ENCODE measurements at places on chromosomes 3 and 15.

DNA sequence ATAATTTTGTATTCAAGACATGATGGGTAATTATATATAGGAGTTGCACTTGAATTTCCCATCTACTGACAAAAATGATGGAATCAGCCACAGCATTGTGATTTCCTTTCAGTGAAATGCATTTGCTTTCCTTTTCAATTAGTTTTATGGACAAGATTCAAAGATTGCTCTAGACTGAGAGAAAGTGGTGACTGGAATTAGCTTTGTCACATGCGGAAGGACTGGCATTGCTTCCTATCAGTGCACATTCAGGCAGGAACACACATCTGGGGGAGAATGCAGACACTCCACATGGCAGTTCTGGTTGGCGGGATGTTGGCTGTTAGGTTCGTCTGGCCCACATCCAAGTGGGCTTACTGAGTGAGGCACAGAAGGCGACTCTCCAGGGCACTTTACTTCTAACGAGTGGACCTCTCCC is 399.3 kb upstream of the RGMA start:
- DNase-seq, result no peak

GRCh38 chr3:42569593-42570142 is 12.1 kb downstream of the SEC22C start:
- DNase-seq, result no peak

DNA sequence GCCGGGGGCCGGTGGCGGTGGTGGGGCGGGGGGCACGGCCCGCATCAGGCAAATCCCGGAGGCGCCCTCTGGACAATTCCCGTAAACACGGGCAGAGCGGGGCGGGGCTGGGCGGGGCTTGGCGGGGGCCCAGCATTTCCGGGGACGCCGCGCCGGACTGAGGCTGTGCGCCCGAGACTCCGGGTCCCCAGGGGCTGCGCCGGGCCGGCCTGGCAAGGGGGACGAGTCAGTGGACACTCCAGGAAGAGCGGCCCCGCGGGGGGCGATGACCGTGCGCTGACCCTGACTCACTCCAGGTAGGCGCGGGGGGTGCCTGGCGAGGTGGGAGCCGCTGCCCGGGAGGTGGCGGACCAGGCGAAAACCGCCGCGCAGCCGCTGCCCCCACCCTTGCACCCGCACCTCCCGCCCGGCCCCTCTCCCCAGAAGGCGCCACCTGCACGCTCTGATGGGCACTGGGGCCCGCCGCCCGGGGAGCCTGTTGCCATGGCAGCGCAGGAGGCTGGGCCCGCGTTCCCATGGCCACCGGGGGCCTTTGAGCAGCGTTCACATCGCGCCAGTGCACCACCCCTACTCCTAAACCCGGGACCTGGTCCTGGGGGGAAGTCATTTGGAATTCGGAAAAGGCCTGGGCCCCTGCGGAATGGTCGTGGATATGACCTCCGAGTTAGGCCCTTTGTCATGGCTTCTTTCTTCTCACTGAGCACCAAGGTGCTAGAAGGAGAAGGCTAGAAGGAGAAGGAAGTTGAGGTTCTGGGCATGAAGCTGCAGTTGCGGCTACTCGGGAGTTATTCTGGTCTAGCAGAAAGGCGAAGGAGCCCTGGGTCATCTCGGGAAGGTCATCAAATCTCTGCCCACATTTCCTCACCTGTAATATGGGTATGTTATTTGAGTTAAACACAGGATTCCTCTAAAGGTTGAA is 16.1 kb upstream of the SEMA4B start:
- DNase-seq, result no peak

DNA sequence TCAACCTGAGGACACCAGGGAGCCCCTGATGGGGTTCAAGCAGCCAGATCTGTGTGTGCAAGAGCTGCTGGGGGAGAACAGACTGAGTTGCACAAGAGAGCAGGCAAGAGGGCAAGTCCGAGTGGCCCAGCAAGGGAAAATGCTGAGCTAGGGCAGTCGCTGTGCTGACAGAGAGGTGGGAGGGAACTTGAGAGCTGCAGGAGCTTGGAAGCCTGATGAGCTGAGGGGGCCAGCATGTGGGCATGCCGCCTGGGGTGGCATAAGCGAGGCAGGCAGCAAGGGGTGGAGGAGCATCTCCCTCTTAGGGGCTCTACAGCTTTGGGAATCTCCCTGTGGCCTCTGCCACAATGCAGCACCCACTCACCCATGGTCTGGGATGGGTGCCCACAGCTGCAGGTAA is 4.7 kb upstream of the CORO2B start:
- DNase-seq, result no peak

- DNase-seq, result no peak
These were observed 8.3 kb downstream of the TRA2B start for GRCh38 chr3:185929192-185930151.

- no peak for DNase-seq
These were observed 21.7 kb upstream of the EPHB3 start for GRCh38 chr3:184539801-184540435.

DNA sequence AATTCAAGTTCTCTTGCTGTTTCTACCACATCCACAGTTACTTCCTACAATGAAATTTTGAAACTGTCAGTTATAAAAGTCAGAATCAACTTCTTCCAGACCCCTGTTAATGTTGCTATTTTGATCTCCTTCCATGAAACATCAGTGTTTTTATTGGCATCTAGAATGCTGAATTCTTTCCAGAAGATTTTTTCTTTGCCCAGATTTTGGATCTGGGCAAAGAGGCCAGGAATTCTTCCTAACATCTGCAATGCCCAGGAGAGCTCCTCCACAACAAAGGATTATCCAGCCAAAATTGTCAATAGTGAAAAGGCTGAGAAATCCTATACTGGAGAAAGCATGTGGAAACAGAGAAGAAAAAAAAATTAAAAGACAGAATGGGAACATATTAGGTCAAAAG is 75.5 kb downstream of the SERPINI1 start:
- DNase-seq, result no peak

- DNase-seq, result no peak
These were observed 438.4 kb upstream of the THBS1 start for GRCh38 chr15:39142500-39142899.

DNA sequence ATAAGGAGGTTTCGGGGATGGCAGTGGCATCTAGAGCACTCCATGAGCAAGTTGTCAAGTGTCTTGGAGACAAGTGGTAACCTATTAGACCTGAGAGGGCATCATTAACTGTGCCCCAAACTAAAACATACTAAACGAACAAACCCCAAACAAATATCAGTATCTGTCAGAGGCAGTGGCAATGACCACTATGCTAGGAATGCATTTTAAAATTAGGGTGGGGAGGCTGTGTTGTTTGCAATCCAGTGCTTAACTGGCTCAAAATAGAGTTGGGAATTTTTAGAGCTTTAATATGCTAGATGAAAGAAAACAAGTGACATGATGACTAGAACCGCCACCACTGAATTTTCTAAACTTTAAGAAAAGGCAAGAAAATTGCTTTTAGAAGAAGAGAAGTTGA is 51.8 kb upstream of the TPRG1 start:
- no peak for DNase-seq

GRCh38 chr3:65246561-65246960 is 558.8 kb upstream of the ADAMTS9 start:
- DNase-seq, result no peak

GRCh38 chr3:152087153-152087552 is 181.6 kb upstream of the MBNL1 start:
- no peak for DNase-seq

GRCh38 chr3:186142393-186142932 is 33.6 kb upstream of the ETV5 start:
- DNase-seq, result no peak

DNA sequence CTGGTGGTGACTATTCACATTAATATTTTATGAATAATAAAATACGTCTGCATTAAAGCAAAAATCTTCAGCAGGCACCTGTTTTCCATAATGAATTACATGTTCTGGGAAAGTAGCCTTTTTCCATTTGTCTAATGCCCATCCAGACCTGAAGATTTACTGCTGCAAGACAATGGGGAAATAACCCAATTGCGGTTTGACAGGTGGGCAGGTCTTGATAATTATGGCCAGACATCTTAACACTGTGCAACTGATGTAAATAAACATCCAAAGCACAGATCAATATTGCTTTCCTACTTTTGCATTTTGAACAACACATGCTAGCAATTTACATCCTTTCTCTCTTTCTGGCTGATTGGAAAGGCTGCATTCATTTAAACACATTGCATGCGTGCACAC is 173.9 kb downstream of the MEIS2 start:
- DNase-seq, result no peak

DNA sequence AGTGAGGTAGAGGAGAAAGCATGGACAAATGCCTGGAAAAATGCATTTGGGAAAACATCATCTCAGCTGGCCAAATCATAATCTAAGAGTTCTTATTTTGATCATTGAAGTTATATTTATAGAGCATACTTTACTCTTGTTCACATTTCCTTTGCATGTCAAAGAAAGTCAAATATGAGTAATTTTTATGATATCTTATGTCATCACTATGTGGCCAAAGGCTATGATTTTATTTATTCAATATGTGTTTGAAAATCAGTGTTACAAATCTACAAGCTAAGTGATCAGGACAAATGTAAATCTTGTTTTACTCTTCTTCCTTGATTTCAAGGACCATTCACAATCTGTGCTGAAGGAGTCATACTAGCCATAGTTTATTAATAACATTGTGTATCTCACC is 237.2 kb upstream of the DPH6 start:
- no peak for DNase-seq

- peak; percentile 89 for DNase-seq
These were observed 15.6 kb downstream of the TMEM158 start for GRCh38 chr3:45210308-45211041.

- DNase-seq, result no peak
These were observed 152.5 kb downstream of the ADAMTS17 start for GRCh38 chr15:100189319-100189718.

DNA sequence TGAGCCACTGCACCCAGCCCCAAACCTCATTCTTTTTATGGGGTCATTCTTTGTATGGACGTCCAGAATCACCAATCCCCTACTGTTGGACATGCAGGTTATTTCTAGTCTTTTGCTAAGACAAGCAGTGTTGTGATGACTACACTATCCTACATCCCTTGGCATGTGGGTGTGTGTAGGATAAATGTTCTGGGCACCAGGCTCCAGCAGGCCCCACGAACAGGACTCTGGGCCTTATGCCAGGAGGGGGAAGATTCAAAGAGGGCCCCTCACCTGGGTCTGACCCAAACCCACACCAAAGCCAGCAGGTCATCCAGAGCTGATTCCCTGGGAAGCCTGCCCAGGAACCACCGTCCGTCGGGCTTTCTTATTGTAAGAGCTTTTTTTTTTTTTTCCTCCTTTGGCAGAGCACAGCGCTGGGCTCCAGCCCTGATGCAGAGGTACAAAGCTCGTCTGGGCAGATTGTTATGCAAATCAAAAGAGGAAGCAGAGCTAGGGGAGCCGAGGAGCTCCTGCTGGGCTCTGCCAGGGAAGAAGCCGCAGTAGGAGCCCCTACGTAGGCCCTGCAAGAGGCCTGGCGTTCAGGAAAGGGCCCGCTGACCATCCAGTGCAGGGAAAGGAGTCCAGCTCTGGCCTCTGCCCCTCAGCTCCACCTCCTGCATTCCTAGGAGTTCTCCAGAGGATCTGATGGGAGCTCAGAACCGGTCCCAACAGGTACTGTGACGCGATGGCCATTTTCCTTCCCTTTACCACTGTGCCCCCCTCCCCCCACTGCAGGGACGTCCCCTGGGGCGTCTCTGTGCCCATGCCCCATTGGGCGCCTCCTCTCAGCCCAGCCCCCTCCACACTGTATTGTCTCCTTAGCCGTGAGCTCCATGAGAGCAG is 29.0 kb upstream of the FURIN start:
- peak; percentile 85 for DNase-seq

GRCh38 chr3:20340324-20340928 is 154.4 kb upstream of the SGO1 start:
- peak; percentile 91 for DNase-seq

- DNase-seq, result no peak
These were observed 57.0 kb upstream of the PXYLP1 start for GRCh38 chr3:141174674-141175073.

GRCh38 chr3:130700541-130700940 is 46.1 kb downstream of the PIK3R4 start:
- DNase-seq, result no peak

DNA sequence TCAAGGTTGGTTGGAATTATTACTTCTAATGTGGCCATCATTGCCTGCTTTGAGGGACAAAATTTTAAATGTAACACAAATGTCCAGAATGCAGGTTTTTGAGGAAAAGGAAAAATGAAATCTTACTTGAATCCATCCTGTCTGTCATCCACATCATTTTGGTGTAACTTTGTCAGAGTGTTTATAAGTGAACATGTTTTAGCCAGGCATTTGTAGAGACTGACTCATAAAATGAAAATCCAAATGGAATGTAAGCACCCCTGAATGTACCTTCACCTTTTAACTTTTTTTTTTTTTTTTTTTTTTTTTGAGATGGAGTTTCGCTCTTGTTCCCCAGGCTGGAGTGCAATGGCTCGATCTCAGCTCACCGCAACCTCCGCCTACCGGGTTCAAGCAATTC is 141.8 kb upstream of the BNIP2 start:
- no peak for DNase-seq

GRCh38 chr15:74889390-74889882 is 406 bp upstream of the MPI start:
- no peak for DNase-seq

- DNase-seq, result peak; percentile 13
These were observed 57.3 kb upstream of the RNF7 start for GRCh38 chr3:141680620-141681389.

GRCh38 chr3:45154641-45155147 is 8.5 kb upstream of the CDCP1 start:
- no peak for DNase-seq

DNA sequence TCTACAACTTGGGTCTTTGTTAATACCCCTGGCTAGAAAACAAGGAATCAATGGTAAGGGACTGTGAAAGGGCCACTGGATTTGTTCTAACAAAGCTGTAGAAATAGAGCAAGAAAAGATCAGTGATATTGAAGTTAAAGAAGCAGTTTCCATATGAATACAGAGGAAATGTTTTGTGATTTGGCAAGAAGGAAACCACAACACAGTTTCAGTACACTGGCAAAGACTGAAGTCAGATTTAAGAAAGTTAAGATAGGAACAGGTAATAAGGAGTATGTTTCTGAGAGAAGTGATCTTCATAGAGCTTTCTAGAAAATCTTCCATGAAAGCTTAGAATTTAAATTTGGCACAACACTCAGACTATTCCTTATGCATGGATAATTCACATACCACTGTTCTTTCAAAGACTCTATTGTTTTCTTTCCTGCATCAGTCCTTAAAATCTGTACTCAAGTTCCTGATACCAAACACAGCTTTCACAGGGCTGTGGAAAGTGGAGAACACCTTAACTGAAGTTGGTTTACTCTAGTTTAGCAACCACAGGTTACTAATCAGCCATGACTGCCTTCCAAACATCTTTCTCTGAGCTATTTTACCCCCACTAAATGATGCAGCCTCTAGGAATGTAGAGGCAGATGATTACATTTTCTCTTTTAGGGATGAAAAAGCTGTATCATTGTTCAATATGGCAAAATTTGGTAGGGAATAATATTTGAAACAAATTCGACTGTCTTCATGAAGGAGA is 32.4 kb upstream of the ALCAM start:
- no peak for DNase-seq

DNA sequence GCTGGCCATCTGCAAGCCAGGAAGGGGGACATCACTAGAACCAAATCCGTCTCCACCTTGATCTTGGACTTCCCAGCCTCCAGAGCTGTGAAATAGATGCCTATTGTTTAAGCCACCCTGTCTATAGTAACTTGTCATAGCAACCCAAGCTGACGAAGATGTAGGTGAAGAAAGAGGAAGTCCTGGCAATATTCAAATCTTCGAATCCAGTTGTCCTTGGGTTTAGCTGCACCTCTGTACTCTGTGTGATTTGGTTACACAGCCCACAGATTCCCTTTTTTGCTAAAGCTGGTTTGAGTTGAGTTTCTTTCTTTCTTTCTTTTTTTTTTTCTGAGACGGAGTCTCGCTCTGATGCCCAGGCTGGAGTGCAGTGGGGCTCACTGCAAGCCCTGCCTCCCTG is 68.0 kb upstream of the XCR1 start:
- no peak for DNase-seq
